Breast epithelium (tissue), 4 donors: ENCODE measurements at places on chromosomes 3 and 15. TPM values are rescaled to one million over a fixed set of nuclear protein-coding genes. Genes with fewer than 3 reads are reported as not detected.

The EMC7 gene
- 47.5 TPM for total RNA-seq

The BNC1 gene
- 0.48 TPM for total RNA-seq

The ISL2 gene
- total RNA-seq: not detected

The TMC3 gene
- 0.15 TPM for total RNA-seq

The CGNL1 gene
- total RNA-seq: 24.9 TPM

The ZCWPW2 gene
- 1.1 TPM for total RNA-seq

The OR5K2 gene
- total RNA-seq: not detected

DNA sequence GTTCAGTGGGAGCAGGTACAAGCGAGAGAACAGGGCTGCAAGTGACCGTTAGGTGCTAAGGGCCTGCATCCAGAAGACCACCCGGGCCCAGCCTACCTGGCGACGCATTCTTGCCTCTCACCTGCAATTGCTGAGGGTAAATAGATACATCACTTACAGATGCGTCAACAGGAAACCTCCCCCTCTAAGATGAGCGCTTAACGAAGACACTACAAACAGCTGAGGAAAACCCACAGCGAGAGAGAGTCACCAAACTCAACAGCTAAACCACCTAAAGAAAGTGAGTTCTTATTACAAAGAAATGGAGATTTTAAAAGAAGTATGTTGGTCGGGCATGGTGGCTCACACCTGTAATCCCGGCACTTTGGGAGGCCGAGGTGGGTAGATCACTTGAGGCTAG, 157.9 kb downstream of the CHSY1 start:
- no peak for DNase-seq

DNA sequence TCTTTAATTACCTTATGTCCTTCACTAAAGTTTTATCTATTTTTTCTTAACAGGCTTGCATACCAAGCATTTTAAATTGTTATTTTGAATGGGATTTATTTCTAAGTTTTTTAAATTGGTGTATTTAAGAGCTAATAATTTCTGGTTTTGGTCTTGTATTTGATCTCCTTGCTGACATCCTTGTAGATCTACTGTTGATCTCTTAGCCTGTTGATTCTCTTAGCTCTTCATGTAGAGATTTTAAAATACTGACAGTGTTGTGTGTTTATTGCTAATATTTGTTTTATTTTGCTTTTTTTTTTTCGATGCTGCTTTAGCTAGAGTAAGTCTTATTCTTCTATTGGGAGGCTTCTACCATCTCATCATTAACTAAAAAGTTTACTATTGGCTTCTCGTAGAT, 65.5 kb downstream of the PLCL2 start:
- DNase-seq: no peak

DNA sequence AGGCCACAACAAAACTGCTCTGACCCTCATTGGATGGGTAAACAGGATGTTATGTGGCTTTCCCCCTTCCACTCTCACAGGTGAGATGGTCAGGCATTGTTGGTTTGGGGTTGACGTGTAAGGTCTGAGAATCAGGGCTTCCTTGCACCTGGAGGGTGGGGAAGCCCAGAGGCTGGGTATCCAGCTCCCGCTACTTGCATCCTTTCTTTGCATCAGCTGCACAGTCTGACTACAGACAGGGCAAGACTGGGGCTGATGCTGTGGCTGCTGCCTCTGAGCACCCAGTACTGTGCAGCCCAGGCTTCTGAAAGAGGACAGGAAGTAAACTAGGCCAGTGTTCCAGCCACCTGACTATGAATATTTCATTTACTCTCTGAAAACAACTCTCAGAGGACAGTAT, 58.0 kb upstream of the ATP2B2 start:
- DNase-seq: no peak

DNA sequence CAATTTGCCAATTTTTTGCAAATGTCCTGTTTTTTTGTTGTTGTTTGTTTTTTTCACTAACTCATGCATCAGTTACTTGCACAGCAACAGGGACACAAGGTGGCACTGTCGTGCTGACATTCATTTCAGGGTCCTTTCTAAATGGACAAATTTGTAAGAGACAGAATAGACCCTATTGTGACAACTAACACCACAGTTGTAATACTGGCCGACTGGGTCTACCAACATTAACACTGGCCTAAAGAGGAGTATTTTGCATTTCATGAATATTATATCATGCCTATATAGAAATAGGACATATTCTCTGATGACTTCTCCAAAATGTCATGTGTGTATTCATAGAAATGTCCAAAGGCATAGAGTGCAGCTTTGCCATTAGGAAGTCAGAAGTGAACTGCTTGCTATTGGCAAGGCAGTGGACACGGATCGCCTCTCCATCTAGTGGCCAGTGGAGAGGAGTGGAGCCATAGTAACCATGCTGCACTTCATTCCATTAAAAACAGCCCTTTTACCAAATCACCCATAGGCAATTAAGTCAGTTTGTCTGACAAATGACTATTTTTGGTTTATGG, 54.8 kb downstream of the ZBTB20 start:
- DNase-seq: peak; percentile 39

GRCh38 chr15:58519516-58519915, 87.7 kb downstream of the LIPC start:
- DNase-seq: no peak

- no peak for DNase-seq
Observed at GRCh38 chr15:42819786-42820185, 82.9 kb upstream of the CDAN1 start.

DNA sequence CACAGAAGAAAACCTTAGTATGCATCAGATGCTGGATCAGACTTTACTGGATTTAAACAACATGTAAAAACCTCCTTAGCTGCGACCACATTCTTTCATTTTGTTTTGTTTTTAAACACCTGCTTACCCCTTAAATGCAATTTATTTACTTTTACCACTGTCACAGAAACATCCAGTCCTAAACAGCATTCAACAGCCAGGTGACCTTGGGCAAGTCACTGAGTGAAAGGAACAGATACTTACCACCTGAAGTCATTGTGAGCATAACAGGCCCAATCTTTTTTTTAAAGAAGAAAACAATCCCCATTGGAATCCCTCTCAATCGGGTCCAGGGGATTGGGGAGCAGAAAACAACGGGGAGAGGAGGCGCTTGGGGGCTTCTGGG, 390 bp downstream of the STARD5 start:
- no peak for DNase-seq

DNA sequence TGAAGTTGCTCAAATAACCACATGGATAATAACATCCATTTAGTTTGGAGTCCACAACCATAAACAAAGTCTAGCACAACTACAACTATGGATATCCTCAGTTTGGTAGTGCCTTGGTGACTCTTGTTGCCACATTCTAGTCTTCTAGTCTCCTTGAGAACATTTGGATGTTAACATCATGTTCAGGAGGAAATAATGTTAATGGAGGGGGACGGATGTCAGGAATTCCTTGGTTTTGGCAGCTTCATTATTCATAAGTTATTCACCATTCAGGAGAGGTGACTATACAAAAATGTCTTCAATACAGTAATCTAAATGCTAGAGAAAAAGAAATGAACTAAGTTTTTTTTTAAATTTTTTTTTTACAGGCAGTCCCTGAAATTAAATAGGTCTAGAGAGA, 26.4 kb upstream of the GABPB1 start:
- no peak for DNase-seq

DNA sequence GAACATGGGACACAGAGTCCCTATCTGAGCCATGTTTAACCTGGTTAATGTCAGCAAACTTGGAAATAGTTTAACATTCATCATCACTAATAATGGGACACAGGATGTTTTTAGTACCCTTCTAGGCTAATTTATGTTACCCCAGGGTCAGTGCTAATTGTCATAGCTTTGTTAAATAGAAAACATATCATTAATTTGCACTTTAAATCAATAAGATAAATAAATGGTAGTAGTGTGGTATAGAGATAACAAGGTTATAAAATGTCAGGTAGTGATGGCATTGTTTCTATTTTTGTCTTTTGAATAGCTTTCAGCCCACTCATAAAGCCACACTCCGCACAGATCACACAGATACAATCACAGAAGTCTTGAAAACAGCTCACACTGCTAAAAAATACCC, 534.9 kb downstream of the MECOM start:
- DNase-seq: no peak

DNA sequence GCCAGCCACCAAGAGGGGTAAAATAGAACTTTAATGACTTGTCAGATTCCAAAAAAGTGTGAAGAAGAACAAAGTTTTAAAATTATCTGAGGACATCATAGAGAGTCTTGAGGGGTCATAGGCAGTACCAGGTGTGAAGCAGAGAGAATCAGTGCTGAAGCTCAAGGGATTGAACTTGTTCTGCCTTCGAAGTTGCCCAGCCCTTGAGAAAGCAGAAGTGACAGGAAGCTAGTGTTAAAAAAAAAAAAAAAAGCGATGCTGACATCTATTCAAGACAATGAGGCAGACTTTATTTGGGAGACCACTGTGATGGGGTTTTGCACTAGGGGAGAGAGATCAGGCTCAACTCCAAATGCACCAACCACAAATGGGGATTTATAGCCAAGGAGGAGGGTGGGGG, 21.8 kb downstream of the FBXO22 start:
- DNase-seq: no peak

DNA sequence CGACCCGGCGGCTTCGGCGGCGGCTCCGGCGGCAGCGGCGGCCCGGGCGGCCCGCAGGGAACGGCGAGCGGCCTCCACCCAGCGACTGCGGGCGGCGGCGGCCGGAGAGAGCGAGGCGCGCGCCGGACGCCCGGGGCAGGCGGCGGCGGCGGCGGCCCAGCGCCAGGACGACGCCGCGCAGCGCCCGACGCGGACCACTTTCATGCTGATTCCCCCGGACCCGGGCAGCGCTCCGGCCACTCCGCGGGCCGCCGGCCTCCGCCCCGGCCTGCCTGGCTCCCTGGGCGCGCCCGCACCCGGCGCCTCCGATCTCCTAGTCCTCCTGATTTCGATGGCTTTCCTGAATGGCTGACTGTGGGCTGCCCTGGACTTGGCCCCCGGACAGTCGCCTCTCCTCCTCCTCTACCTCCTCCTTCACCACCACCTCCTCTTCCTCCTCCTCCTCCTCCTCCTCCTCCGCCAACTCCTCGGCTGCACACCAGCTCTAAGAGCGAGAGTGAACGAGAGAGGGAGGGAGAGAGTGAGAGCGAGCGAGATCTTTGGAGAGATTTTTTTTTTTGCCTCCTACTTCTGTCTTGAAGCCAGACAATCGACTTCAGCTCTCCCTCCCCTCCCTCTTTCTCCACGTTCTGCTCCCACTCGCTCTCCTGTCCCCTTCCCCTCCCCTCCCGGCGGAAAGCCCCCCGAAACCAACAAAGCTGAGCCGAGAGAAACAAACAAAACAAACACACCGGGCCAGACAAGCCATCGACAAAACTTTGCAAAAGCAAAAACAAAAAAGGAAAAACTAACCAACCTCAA, 844 bp downstream of the NR2F2 start:
- no peak for DNase-seq

DNA sequence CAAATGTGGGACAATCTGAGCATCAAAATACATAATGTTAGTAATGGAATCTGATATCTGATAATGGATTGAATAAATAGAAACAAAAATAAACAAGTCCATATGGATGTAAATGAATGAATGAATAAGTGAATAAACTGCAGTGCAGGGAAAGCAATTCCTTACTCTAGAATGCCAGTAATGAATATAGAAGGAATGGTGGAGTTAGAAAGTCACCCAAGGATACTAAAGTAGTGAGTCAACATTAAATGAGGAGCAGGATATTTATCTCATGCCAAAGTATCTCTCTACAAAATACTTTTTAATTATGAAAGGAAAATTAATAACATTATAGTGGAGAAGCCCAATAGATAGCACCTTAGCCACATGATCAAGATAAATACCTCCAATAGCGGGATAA, 300.3 kb downstream of the FEZF2 start:
- DNase-seq: no peak

DNA sequence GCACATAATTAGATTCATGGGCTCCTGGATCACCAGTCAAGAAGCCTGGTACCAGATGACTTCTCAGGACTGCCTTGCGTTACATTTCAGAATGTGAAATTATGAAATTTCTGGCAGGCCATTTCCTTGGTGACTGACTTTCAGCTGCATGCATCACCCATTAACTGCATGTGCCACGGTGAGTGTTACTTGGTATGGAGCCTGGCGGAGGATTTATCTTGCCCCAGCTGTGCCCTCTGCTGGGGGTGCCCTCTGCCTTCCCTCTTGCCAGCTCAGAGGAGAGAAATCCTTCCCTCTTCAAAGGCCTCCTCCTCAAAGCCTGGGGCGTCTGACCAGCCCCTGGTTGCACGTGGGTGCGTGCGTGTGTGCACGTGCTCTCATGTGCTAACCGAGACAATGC, 57.7 kb upstream of the CTSH start:
- DNase-seq: no peak

GRCh38 chr15:51095681-51096331, 1.1 kb upstream of the TNFAIP8L3 start:
- no peak for DNase-seq

- DNase-seq: peak; percentile 43
Observed at GRCh38 chr3:58536501-58537411, at the start of gene ACOX2. ACOX2 (minus strand) TSS chr3:58537190; CDS start chr3:58535106, 2,084 bp downstream.

DNA sequence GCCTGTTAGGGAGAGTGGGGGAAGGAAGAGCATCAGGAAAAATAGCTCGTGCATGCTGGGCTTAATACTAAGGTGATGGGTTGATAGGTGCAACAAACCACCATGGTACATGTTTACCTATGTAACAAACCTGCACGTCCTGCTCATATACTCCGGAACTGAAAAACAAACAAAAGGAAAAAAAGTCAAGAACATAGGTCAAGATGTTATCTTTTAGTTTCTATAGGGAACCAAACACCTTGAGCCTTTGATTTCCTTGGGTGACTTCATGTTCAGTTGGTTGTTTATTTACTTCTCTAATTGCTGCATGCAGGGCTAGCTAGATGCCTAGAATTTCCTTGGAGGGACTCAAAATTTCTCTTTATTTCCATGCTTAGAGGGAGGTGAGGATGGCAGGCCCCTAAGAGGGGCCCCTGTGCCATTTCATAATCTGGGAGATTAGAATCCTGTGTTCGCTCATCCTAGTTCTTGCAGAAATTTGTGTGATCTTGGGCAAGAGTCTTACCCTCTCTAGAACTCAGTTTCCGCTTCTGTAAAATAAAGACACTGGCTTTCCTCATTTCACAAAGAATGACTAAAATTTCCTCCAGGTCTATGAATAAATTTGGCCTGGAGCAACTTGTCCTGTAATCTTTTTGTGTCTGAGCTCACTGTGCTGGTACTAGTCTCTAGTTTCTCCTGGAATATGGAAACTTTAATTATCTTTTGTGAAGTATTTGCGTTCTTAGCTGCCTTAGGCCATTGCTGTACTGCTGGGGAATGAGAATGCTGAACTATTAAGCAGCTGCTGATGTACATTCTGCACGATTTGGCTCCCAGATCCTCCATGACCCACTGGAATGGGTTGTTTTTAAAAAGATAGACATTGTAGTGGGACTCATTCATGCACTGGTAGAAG, 457.5 kb downstream of the EDEM1 start:
- no peak for DNase-seq

GRCh38 chr3:53044711-53045517, 959 bp downstream of the SFMBT1 start:
- no peak for DNase-seq

DNA sequence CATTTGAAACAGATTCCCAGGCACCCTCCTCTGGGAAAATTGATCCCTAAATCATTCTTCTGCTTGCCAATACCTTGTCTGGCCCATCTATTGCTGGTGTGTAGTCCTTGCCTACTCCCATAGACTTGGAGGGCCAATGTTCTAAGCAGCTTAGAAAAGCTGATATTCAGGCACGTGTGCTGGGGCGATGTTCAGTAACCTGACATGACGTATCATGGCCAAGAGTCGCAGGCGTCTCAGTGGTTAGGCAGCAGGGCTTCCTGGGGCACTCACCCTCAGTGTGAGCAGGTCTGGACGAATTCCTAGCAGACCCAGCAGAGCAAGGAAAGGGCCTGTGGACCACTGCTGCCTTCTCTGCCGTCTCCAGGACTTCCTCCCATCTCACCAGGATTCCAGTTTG, 21.6 kb downstream of the EPHB1 start:
- no peak for DNase-seq
